ENCODE measurements at places on chromosomes 5 and 9.

GRCh38 chr5:175668006-175668405 lies 10.1 kb downstream of the HRH2 start:
- DNase-seq, result no peak

GRCh38 chr9:124623966-124624734 lies 117.0 kb upstream of the NR5A1 start:
- DNase-seq, result no peak

- peak; percentile 47 for DNase-seq
Measured at GRCh38 chr5:15074651-15075050, 203.1 kb upstream of the ANKH start.

GRCh38 chr5:120538149-120538548 lies 74.0 kb downstream of the PRR16 start:
- DNase-seq, result peak; percentile 12

GRCh38 chr5:13939638-13940037 lies 4.8 kb downstream of the DNAH5 start:
- no peak for DNase-seq

- DNase-seq, result no peak
Measured at GRCh38 chr9:101849102-101849707, 110.8 kb upstream of the GRIN3A start.

DNA sequence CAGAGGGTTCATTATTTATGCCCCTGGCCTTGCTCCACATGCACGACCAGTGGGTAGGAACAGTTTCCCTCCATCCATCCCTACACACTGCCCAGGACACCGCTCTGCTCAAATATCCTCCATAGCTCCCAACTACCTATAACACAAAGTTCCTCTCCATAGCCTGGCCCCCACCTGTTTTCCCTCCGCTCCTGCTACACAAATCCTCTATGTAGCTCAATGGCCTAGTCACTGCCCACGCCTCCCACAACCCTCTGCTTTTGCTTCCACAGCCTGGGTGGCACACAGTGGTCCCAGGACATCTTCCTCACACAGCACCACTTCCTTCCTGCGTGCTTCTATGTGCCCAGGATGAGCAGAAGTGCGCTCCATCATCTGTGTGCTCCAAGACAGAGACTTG lies 20.4 kb downstream of the REXO4 start:
- DNase-seq, result peak; percentile 4

DNA sequence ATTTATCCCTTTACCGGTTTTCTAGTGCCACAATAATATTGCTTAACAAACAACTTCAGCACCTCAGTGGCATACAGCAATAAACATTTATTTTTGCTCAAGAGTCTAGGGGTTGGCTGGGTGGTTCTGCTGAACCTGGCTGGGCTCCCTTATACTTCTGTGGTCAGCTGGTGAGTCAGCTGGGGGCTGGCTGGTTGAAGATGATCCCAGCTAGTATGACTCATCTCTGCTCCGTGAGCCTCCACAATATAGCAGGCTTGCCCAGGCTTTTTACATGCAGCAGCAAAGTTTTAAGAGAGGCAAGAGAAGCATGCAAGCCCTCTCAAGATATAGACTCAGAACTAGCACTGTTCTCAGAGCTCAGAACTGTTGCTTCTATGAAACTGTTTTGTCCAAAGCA lies 523.5 kb upstream of the CLINT1 start:
- DNase-seq, result peak; percentile 94

- peak; percentile 23 for DNase-seq
Measured at GRCh38 chr9:117092582-117092981, 322.3 kb downstream of the ASTN2 start.

DNA sequence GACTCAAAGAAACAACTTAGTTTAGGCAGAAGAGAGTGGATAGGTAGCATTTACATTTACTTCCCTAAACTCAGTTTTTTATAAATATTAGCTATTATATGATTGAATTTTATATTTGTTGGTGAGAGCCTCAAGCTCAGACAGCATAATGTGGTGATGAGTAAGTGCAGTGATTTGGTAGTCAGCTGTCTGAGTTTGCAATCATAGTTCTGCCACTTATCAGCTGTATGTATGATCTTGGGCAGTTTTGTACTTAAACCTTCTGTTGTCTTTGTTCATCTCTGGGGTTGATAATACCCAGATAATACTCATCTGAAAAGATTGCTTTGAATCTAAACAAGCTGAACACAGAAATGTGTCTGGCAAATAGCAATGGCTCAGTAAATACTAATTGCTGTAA lies 108.8 kb downstream of the ANXA1 start:
- no peak for DNase-seq

GRCh38 chr5:153755913-153756500 lies 265.5 kb downstream of the GRIA1 start:
- no peak for DNase-seq

DNA sequence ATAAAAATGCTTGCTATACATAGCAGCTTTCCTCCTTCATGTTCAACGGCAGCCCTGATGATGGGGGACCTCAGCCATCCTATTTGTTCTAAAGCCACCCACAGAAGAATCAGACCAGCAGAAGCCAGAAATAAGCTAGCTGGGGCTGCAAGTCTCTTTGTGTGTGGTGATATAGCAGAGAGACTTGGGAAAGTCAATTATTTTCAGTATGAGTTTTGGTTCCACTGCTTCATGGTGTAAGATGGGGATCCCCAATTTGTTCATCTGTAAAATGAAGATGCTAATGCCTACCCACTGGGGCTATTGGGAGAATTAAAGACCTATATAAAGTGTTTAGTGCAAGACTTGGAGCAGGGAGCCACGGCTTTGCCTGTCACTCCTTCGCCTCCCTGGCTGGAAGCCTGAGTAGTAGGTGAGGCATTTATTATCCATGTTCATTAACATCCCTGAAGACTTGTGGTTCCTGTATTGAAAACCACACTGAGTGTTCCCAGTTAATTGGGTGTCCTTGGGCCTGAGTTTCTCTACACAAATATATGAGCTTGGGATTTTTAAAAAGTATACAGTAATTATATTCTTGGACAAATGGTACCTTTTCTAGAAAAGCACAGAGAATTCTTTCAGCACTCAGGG lies 210.1 kb upstream of the SLC24A2 start:
- DNase-seq, result no peak

DNA sequence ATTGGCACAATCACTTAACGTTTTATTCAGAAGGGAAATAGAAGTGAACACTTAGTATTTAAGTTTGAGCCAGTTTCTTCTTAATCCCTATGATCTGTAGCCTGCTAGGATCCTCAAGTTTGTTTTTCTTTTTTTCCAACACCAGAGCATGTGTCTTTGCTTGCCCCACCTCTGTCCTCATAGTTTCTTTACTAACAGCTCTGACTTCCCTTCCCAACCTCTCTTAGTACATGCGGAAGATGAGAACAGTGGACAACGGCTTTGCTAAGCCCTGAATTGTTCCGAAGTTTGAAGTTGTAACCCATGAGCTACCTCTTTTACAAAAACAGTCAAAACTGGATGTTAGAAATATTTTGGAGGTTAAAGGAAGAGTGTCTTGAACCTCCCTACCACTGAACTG lies 61.7 kb upstream of the TAF11L2 start:
- no peak for DNase-seq

GRCh38 chr9:131097948-131098278 lies 1.6 kb downstream of the AIF1L start:
- DNase-seq, result no peak

GRCh38 chr5:54518146-54518817 lies 723 bp downstream of the SNX18 start:
- DNase-seq, result peak; percentile 55

DNA sequence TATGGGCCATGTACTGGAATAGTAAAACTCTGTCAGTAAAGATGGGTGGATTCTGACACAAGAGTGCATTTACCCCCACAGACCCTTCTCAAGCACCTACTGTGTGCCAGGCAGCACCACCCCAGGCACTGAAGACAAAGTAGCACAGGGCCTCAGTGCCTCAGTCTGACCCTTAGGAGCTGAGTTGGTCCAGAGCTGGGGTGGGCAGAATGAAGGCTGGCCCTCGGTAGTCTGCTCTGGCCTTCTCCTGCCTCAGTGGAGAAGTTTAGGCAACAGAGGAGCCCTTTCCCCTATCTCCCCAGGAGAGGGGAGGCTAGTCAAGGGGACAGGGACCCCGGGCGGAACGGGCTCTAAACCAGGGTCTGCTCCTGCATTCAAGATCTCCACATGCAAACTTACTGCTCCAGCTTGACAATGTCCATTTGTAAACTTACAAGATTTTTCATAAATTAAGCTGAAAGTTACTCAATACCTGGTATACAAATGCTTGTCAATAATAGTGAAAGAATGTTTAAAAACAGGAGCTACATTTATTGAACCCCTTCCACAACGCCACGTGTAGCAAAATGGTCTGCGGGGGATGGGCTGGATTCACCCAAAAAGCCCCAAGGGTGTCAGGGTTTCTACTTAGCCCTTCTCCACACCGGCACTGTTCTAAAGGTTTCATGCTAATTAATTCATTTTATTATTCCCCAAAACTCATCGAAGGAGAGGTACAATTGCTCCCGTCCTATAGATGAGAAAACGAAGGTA lies 1.5 kb downstream of the VDAC1 start:
- DNase-seq, result no peak

GRCh38 chr9:105932276-105932675 lies 237.9 kb downstream of the TMEM38B start:
- DNase-seq, result no peak

DNA sequence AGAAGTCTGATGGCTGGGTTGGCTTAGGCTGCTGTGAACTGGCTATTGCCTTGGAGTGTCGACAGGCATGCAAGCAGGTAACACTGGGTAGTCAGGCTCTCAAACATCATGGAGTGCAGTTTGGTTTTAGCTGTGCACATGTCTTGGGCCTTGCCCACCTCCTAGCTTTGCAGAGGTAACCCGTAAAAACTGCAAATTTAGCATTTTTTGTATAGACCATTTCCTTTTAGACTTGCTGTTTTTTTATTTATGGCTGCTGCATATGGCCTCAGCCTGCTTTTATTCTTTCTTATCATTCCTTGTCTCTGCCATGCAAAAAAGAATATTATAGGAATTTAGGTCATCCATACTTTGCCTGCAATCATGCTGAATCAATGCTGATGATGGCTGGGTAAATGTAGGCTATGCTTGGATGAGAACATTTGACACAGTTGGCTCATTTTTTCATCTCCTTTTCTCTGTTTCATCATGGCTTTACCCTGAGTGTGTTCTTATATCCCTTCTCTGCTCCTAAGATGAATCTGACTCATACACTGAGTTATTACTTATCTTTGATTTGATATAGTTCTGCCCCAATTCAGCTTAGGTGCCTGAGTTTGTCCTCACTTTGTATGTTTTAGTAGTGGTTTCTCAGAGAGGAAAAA lies 27.2 kb downstream of the RECK start:
- DNase-seq, result no peak

- no peak for DNase-seq
Measured at GRCh38 chr9:125910286-125910685, 163.1 kb downstream of the PBX3 start.

DNA sequence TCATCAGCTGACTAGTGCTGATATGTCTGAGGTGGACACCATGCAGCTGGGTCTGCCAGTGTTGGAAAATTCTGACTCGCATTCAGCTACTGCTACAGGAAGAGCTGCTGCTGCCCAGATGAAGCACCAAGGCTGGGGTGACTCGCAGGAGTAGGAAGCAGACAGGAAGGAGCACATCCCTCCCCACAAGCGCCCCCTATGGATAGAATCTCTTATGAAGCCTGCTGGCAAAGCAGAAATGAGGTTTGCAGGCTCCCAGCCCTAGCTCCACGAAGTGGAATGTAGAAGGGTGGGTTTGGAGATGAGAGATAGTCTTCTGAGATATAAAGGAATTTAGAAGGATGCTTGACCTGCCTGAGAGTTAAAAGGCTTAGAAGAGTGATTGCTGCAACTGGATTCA lies 443.0 kb downstream of the ACTL7B start:
- no peak for DNase-seq

DNA sequence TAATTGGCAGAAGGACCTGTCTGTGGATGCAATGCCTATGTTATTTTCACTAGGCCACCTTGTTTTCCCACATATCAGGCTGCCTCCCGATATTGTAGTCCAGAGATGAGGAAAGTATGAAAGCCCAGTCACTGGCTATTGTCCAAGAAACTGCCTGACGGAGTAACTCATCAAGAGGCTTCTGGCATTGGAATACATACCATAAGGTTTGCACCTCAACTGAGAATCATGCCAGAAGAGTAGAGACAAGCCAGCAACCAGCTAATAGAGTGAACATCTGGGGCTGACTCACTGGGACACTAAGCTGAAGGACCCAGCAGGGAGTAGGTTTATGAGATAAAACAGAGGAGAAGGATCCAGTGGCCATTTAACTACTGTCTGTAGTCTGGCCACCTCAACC lies 137.2 kb upstream of the FST start:
- DNase-seq, result peak; percentile 81

DNA sequence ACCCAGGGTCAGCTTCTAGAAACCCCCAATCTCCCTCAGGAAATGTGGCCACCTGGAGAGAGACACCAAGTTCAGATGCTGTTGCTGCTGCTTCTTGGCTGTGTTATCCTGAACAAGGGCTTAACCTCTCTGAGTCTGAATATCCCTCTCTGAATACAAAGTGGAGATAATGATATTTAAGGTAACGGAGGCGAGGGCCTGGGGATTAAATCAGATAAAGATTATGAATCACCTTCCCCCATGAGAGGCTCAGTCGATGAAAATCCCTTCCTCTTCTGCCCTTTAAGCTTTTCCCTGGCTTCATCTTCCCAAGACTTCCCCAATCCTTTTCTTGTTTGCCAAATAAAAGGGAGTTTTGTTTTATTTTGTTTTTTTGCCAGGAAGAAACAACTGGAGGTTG lies 8.1 kb upstream of the CPLX2 start:
- DNase-seq, result no peak

DNA sequence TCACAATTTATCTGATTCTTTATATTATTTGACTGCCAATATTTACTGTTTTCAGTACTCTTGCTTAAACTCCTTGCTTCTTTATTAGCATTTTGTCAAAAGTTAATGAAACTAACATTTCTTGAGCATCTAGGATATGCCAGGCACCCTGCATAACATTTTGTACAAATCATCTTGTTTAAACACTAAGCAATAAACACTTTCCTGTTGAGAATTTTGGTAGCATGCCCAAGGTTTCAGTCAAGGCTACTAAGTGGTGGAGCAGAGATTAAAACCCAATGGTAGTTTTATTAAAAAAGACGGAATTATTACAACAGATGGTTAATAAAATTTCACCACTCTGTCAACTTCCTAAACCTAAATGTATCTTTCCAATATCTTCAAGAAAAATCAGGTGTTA lies 43.2 kb downstream of the SKIC3 start:
- no peak for DNase-seq

GRCh38 chr5:64822320-64822719 lies 53.6 kb downstream of the CWC27 start:
- DNase-seq, result no peak

DNA sequence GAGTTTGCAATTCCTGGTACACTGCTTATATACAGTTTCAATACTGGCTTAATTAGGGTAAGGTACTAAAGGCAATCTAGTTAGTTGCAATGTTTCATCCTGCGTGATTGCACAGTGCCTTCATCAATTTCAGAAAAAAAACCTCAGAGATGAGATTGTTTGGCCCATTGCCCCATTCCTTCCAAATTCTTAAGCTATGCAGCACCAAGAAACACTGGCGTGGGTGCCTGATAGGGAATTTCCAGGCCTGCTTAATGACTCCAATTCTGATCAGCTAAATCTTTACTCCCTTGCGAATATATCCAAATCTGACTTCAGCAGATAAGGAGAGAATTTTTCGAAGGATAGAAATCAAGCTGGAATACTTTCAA lies 35.9 kb upstream of the GAS1 start:
- DNase-seq, result peak; percentile 48

Data from AG20443 (cell line).